ENCODE measurements at places on chromosomes 5 and 9.

DNA sequence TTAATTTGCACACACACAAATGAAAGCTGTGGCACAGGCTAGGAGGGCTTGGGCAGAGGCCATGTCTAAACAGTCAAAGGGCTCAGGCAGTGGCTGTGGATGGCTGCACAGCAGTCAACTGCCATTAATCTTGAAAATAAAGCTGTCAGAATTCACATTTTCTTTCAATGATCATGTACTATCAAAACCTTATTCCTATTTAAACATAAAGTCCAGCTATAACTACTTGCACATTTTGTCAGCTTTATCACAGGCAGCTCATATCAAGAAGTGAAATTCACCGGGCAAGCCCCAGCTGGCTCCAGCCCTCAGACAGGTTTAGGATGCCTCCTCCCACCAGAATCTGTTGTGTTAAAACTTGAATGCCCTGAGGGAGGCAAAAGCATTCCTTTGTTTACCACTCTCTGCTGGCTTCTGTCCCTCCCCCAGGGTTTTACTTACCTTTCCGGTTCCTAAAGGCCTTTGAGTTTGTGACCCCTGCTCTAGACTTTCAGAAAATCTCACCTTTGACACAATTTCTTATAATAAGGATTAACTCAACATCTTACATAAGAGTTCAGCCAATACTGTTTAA is 54.9 kb upstream of the GRAMD2B start:
- DNase-seq: no peak

- no peak for DNase-seq
These were observed 405.4 kb downstream of the DMAC1 start for GRCh38 chr9:7394002-7394774.

- no peak for DNase-seq
These were observed 31.2 kb downstream of the HMGCS1 start for GRCh38 chr5:43281840-43282658.

DNA sequence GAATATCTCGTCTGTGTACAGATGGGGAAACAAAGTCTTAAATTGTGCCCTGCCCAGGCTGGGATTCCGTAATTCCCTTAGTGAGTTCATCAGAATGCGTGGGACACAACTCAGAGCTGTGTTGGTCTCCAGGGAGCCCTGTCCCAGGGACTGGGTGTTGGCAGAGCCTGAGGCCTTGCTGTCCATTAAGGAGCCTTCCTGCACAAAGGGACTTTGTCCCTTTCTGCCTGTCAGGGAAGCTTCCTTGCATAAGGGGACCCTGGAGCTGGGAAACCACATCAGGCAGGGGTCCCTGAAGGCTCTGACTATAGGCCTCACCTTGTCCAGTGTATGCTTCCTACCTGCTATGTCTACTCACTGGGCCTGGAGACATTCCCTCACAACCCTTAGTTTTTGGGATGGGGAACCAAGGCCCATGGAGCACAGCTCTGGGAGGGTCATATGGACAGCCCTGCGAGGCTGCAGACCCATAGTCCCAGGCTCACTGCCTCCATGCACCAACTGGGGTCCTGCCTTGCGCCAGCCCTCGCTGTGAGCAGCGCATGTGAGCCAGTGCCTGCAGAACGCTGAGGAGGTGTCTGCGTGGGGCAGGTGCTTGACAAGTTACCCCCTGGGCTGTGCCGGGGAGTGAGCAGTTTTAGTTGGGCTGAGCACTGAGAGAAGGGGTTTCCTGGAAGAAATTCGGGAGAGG is 1.6 kb downstream of the CARD19 start:
- DNase-seq: no peak

GRCh38 chr5:16005225-16005624 is 174.4 kb downstream of the MARCHF11 start:
- no peak for DNase-seq

DNA sequence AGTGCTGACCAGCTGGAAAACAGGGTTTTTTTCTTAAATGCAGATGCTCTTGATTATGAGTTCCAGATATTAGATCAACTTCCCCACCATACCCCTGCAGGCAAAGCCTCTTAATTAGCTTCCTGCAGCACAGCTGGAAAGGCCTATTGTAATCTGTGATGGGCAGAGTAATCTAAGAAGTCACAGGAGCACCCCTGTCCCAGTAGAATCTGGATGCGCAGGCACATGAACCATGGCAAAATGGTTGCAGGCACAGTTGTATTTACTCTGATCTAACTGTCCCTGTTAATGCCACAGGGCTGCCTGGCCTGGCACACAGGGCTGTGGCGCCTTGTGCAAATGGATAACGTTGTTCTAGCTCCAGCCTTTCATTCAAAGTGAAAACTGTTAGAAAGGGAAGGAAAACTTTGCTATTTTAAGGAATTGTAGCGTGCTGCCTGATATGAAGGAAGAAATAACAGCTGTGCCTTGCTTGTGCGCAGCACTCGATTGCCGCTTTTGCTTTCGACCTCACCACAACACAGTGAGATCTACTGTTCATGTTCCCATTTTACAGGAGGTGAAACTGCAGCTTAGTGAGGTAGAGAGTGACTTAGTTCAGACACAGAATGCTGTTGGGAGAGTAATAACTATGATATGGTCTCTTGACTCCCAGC is 2.3 kb downstream of the TGFBI start:
- no peak for DNase-seq
